Stimulated activated CD8-positive, alpha-beta memory T cell treated with anti-CD3 and anti-CD28 coated beads, Interleukin-2, amount 100 ng/mL, for 48 hours (primary cell): ENCODE measurements at places on chromosomes 5 and 9.

DNA sequence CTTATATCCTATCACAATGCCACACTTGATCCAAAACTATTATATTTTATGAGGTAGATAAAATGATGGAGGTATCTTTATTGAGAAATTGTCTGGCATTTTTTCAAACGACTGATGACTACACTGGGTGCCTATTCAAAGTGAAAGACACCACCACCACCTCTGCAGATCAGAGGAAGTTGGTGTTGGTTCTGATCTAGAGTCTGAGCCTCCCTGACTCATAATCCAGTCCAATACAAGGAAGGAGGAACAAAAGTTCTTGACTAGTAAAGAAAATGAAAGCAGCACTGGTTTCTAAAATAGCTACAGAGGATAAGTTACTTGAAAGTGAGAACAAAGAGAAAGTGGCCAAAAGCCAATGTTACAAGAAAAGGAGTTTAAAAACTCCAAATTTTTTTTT, 139.9 kb downstream of the RFX3 start:
- peak; percentile 4 for DNase-seq

- no peak for DNase-seq
Measured at GRCh38 chr9:34127035-34127948, 794 bp upstream of the DCAF12 start.

- no peak for DNase-seq
Measured at GRCh38 chr5:122723606-122724352, 51.1 kb upstream of the SNX2 start.

DNA sequence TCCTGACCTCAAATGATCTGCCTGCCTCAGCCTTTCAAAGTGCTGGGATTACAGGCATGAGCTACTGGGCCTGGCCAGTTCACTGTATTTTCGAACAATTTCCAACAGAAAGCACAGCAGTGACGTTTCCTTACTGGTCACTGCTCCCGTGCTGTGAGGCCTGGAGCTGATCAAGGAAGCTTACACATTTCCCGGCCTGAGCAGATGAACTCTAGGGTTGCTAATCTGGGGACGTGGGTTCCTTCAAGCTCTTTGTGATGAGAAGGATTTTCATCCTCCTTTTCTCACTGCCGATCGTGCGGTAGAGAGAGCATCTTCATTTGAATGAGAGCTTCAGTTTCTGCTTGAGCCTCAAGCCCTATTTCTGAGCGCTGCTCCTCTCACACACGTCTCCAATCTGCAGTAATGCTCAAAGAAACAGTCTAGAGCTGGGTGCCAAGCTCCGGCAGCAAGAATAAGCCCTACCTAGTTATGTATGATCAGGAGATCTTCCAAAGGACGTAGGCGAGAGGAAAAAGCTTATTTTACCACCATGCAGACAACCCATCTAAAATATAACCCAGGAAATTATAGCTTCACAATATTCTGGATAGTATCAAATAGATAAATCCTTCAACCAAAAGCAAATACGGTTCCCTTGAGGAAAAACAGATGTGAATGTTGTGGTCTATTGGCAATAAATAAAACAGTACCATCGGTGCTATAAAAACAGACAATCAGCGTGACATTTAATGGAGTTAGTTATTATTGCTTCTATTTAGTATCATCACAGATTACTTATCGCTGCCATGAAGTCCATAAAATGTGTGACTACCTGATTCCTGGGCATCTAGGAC, 7.3 kb upstream of the SPATA24 start:
- DNase-seq = no peak

DNA sequence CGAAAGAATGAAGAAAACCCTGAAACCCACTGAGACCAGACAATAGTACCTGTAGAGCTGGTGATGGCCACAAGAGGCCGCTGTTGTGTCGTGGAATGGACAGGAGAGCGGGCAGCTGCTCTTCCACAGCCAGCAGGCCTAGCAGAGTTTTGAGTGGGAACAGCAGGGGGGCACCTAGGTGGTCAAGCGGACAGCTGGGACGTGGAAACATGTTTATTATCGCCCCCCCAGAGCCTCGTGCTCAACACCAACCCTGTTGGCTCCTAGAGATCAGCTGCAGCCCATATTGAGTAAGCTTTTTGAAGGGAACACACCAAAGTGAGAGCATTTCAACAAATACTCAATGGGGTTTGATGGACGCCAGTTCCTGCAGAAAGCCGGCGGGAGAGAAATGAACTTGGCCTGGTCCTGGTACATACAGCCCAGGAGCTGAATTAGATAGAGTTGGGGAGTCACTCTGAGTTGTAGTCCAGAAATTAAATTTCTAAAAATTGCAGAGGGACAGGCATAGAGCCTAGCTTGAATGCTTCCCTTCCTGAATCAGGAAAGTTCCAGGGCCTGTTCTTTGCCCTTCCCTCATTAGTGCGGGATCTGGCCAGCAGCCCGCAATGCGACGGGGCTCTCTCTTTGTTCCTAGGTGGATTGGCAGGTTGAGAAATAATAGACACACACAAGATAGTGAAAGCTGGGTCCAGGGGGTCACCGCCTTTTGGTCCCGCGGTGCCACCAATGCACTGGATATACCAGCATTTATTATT, 33.8 kb downstream of the MFAP3 start:
- peak; percentile 63 for DNase-seq

DNA sequence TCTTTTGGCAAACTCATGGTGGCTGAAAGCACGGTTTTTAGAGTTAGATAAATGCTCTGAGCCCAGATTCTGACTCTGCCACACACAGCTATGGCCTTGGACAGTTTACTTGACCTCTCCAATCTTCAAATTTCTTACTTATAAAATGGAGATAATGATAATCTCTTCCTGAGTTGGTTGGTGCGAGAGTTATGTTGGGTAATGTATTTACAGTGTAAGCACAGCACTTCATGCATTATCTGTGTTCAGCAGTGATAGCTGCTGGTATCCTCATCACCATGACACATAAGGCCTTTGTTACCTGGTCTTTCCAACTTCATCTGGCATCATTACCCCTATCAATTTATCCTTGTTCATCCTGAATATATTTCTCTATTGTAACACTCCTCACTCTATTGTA, 178.8 kb upstream of the ELL2 start:
- no peak for DNase-seq

GRCh38 chr9:120652934-120653333, 61.3 kb downstream of the MEGF9 start:
- no peak for DNase-seq

GRCh38 chr5:54458221-54458620, 2.7 kb downstream of the HSPB3 start:
- no peak for DNase-seq

GRCh38 chr5:14724633-14725032, 60.1 kb downstream of the OTULIN start:
- DNase-seq = no peak

GRCh38 chr9:79592726-79593493, 21.1 kb downstream of the TLE4 start:
- DNase-seq = no peak
